ENCODE measurements at places on chromosomes 4 and X.

DNA sequence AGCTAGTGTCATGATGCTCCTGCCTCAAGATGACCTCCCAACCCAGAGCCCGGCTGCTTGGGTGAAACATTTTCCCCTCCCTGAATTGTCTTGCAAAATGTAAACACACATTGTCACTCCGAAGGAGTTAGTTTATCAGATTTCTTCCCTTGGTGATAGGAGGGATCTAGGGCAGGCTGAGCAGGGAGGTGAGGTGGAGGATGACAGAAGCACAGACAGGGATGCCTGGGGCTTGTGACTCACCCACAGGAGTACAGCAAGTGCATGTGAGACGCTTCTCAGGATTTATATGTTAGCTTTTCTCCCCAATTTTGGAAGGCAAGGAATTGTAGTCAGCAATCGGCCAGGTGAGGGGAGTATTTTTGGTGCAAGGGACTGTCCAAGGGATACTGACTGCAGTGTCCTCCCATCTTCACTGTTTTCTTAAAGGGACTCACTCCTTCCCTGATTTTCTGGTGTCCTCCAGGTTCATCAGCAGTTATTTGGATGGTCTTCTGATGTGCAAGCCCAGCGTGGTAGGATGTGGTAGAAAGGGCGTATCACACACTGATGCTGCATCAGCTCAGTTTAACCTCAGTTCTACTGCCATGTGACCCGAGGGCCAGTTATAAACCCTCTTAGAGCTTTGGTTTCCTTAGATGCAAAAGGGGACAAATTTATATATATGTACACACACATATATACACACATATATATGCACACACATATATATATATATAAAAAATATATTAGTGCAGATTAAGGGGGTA lies 46.2 kb upstream of the IGFBP7 start:
- DNase-seq, result no peak

DNA sequence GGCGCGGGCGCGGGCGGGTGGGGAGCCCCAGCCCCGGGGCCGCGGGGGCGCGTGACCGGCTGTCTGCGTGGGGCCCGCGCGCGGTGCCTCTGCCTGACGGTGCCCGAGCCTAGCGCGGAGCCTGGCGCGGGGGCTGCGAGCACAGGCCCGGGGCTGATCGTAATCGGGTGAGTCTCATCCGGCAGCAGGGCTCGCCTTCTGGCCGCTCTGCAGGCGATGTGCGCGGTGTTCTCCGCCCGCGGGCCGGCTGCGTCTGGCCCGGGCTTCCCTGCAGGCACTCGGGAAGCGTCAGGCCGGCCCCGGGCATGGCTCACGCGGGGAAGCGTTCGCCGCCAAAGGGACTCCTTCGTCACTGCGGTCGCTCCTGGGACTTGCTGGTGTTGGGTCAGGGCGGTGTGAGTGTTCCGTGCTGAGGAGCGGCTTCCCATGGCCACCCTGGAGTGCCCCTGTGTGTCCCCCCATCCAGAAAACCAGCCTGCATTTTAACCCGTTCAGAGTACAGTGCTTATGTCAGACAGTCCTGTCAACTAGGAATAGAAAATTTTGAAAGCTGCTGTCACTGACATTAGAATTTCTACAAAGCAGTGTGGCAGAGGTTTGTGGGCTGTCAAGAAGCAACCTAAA lies 40.6 kb downstream of the FAM149A start:
- no peak for DNase-seq

- DNase-seq, result no peak
Measured at GRCh38 chr4:24858026-24858425, 54.8 kb downstream of the CCDC149 start.

DNA sequence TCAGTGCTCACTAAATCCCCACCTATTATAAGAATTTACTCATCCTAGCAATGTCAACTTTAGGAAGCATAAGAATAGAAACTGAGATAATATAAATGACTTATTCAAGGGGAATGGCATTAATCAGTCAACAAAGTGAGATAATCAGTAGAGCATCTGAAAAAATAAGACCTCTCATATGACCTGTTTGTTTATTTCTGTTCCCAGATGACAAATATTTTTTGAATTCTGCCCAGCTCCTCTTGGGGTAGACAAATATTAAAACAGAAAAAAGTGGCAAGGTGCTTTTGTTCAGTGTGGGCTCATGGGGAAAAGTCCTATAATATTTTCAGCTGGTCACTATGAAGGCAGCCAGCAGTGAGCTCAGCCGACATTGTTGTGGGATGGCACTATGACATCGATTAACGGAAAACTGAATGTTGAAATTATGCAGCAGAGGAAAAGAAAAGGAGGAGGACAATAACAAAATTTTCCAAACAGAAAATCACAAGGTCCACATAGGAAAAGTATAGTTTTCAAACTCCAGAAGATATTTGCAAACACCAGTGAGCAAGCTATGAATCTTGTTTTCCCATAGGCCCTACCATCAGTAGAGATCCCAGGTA lies 109.6 kb downstream of the ANXA3 start:
- no peak for DNase-seq

- no peak for DNase-seq
Measured at GRCh38 chr4:10237131-10237530, 120.5 kb upstream of the WDR1 start.

DNA sequence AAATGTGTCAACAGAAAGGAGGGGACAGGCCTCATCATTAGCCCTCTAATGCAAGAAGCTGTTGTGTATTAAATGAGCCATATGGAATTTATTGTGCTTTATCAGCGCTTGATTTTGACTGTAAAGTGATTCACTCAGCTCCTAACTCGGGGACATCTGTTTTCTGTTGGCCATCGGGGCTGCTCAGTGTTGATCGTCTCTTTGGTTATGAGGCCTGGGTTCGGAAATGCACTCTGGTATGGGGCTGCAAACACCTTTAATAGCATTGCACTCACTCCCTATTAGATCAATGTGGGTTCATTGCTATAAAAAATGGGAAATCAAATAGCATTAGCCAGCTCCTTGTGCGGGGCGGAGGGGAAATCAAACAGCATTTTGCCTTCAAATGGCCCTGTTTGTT lies 6.4 kb downstream of the ARX start:
- no peak for DNase-seq

Data from CD4-positive, alpha-beta memory T cell (primary cell).